Stomach (tissue), 19 donors: ENCODE measurements at places on chromosomes 1 and 21. TPM values are rescaled to one million over a fixed set of nuclear protein-coding genes. Genes with fewer than 3 reads are reported as not detected.

ANXA9 gene
- not detected for total RNA-seq

NUDT4B gene
- total RNA-seq, result not detected

DNASE2B gene
- not detected for total RNA-seq

KRTAP11-1 gene
- not detected for total RNA-seq

PYHIN1 gene
- 3.1 TPM for total RNA-seq
